ENCODE measurements at places on chromosomes 6 and 20.
A peak's percentile ranks its signal among the peaks of the same experiment; 100 is the strongest.

DNA sequence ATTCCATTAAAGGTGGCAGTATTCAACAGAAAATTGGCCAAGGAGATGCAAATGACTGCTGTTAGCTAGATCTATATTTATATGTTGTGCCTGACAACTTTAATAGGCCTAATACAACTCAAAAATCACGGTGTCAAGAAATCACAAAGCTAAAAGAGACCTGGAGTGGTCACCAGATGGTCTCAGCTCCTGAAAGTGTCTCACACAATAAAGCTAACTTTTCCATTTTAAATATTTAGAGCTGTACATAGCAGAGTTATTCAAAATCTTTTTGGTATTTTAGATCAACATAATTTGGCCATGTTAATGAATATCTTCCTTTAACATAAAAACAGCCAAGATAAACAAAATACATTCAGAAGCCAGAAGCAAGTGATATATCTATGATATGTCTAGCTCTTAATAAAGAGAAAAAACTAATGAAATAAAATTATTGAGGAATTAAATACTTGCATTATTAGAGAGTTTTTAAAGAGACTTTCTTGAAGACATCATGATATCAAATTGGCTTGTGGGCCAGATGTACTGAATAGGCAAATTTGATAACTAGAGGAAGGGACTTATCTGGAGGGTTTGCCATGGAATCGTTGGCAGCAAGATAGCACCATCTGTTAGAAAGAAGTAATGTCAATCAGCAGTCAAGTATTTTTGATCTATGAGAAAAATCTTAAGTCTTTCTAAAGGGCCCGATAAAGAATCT lies 84.9 kb upstream of the SCAF8 start:
- DNase-seq = no peak

DNA sequence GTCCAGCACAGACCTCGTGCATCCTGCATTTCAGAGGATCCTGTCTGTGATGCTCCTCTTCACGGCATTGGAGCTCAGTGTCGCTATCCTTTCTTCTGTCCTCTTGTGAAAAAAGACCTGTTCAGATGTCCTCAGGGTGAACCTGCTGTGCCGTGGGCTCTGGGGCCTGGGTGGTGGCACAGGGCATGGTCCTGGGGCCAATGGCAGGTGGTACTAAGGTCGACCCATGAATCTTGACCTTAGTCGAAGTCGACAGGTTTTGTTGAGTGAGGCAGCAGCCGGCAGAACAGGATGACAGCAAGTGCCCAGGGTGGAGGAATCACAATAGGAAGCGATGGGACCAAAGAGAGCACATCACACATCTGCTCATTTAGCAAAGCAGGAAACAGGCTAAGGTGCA lies 22.0 kb upstream of the MAS1L start:
- no peak for DNase-seq

DNA sequence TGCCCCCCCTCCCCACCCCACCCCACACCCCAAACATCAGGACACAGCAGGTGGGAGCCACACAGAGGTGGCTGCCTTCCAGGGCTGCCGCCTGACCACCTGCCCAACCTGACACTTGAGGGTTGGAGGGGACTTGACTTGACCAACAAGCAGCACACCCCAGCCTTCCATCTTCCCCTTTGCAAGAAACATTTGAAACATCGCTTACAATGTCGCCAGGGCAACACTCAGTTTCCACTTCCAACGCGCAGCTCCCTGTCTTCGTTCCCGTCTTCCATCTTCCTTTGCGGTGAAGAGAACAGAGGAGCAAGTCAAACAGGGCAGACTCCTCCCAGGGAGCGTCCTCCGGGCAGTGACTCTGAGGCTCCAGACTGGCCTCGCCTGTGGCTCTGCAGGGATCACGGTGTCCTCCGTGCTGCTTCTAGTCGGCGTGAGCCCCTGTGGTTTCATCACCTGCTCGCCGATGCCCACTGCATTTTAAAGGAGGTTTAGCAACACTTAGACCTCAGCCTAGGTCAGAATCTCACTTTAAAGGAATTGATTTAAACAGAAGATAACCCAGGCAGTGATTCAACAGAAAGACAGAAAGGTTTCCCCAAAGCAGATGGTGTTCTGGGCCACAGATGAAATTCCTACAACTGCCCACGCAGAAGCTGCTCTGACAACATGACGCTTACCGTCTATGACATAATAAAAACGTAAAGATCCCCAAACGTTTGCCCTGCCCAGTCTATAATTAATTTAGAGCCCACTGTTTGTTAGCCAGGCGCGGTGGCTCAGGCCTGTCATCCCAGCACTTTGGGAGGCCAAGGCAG lies 130.8 kb downstream of the TAF4 start:
- DNase-seq = no peak

DNA sequence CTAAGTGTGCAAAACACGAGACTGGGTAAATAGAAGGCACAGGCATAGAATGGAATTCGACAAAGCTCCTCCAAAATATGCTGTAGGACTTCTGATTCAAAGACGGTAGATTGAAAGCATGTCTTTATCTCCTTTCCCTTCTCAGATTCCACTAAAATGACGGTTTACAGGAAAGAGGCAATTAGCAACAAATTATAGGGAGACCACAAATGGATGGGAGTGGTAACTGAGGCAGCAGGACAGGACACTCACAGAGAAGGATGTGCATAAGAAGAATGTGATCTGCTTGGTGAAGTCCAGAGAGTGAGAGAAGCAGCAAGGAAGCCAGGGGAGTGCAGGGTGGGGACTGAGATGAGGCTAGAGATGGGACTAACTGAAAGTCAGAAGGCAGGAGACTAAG lies 113.4 kb upstream of the MRPS10 start:
- DNase-seq = no peak

- DNase-seq = no peak
Observed at GRCh38 chr20:53409447-53409717, 184.3 kb downstream of the ZNF217 start.

DNA sequence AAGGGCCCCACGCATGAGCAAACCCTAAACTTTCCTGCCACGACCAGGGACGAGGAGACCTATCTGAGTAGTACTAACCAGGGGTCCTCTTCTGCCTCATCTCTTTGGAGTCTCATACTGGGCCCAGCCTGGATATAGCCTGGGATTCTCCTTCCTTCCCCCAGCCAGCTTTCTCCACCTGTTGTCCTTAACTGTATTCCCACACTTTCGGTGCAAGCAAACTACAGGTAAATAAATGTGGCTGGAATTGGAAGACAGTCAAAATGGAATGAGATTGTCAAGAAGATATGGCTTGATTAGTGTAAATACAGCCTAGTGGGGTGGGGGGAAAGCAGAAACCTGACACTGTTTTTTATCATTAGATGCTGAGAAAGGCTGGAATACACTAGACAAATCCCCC lies 23.5 kb upstream of the LY86 start:
- DNase-seq = no peak

DNA sequence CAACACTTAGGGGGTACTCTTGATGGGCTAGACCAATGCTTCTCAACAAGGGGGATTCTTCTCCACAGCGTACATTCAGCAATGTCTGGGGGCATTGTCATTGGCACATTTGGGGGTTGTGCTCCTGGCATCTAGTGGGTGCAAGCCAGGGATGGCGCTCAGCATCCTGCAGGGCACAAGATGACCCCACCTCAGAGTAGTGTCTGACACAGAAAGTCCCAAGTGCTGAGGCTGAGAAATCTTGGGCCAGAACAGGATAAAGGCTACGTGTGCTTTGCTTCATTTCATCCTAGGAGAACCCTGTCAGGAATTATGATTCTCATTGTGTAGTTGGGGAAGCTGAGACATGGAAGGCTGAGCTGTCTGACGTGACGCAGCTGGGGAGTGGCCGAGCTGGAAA lies 298.6 kb downstream of the CDH26 start:
- DNase-seq = no peak

DNA sequence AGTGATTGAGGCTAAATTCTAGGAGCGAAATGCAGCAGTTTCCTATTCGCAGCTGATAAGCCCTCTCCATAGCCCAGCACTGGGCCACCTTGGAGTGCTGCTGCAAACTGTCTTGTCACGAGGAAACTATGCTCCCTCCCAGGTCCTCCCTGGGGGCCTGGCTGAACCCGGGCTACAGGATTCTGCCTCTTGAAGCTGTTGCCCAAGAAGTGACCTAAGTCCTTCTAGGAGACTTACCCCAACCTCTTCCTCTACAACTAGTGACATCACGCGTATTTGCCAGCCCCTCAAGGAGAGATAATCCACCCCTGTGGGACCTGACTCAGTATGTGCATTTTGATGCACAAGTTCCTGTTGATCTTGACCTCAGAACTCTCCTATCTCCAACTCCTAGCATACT lies 26.5 kb upstream of the ZFAND3 start:
- DNase-seq = no peak

- DNase-seq = no peak
Observed at GRCh38 chr6:168026925-168027324, 29.5 kb downstream of the KIF25 start.

DNA sequence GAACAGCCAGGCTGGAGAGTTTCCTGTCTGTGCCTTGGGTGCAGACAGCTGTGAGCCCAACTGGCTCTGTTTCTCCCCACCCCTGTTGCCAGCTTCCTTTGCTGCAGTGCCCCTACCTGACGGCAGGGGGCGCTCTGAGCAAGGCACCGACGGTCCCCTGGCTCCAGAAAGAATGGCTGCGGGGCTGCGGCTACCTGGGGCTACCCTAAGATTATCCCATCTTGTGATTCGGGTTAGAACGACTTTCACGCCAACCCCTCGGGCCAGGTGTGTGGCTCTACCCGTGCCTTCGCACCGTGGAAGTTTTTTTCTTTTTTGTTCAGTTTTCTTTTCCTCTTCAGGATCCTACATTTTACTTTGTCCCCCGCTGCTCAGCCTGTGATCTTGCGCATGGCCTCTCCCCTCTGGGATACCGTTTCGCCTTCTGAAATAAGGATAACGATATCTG lies 33.4 kb upstream of the AAR2 start:
- DNase-seq = no peak

DNA sequence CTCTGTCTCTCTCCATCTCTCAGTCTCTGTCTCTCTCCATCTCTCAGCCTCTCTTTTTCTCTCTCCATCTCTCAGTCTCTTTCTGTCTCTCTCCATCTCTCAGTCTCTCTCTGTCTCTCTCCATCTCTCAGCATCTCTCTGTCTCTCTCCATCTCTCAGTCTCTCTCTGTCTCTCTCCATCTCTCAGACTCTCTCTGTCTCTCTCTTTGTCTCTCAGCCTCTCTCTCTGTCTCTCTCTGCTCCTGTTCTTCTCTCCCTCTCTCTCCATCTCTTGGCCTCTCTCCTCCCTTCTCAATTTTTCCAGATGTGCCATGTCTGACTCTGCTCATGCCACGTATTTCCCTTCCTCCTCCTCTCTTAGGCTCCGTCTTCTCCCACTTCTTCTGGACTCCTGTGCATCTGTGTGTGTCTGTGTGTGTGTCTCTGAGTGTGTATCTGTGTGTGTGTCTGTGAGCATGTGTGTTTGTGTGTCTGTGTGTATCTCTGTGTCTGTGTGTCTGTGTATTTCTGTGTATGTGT lies 72.7 kb downstream of the SRC start:
- DNase-seq = no peak

DNA sequence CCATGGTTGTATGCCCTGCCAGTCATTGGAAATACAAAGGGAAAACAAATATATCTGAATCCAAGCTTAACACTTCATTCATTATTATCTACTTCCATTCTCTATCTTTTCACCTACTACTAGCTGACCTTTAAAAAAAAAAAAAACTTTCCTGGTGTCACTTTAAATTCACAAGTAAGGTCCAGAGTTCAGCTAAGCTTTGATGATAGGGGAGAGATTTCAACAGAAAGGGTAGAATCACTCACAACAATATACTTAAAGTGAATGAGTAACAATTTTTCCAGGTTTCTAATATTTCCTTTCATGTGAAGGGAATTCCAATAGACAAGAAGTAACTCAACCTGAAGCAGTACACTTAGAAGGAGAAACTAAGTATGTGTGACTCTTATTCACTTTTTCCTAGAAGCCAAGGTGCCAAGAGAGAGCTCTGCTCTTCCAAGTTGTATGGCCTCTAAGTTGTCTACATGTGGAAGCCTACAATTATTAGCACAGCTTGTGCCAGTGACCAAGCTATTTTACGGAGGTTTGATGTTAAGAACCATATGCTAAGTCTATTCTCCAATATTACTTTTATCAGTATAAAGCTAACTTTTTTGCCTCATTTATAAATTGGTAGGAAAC lies 371.7 kb downstream of the TENT5A start:
- DNase-seq = no peak

DNA sequence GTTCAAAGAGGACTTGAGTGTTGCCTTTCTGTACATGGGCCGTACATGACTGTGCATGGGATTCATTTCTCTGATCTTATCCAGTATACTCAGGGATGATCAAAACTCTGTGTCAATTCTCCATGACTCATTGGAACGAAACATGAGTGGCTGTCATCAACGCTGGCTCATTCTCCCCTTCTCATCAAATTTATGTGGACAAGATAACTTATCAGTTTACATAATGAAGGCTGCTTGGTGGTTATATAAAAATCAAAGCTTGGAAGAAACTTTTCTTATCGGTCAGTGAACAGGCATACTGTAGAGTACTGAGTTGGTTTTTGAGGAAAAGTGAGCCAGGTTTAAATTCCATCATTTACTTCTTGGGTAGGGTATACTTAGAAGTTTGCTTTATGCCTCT lies 24.9 kb downstream of the CRISP1 start:
- no peak for DNase-seq

GRCh38 chr6:39561536-39562266 lies 163.5 kb downstream of the KIF6 start:
- DNase-seq = no peak

GRCh38 chr20:63775096-63775978 lies 35.8 kb downstream of the SLC2A4RG start:
- DNase-seq = peak; percentile 31

All from left colon (tissue), 2 donors.